ENCODE measurements at places on chromosomes 1 and 21. TPM values are rescaled to one million over a fixed set of nuclear protein-coding genes. Genes with fewer than 3 reads are reported as not detected.
A peak's percentile ranks its signal among the peaks of the same experiment; 100 is the strongest.

GRCh38 chr1:25577134-25577920 is 33.9 kb downstream of the LDLRAP1 start:
- no peak overlapping the region for H3K4me3 ChIP-seq
- no peak for DNase-seq
- peaks cover 16% of the 10 kb centered on the region for H3K4me1 ChIP-seq
- no peaks in the 10 kb centered on the region for H3K36me3 ChIP-seq

- DNase-seq, result no peak
- H3K27me3 ChIP-seq, result no peaks in the 10 kb centered on the region
Observed at GRCh38 chr1:222824641-222825040, 9.8 kb downstream of the DISP1 start.

The DYNLT4 gene
- total RNA-seq, result 0.31 TPM

The SLFNL1 gene
- total RNA-seq, result not detected

DNA sequence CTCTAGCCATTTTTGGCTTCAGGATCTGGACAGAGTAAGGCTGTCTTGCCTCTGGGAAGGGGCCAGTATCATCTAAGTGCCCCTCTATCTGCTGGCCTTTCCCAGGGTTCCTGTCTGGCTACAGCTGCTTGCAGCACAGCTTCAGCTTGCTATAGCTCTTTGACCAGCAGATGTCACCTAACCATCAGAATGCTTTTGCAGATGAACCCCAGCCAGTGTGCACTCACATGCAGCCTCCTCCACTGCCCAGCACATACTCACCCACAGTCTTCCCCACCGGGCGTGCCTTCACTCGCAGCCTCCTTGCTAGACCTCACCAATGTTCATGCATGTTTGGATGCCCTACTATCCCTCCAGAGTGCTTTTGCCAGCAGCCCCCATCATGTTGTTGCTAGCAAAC is 769.0 kb downstream of the BRINP3 start:
- no peaks in the 10 kb centered on the region for H3K27me3 ChIP-seq
- H3K4me3 ChIP-seq, result no peak overlapping the region
- no peak overlapping the region for H3K27ac ChIP-seq
- DNase-seq, result no peak

GRCh38 chr1:196302420-196302819 is 305.8 kb downstream of the KCNT2 start:
- no peak for DNase-seq
- H3K27ac ChIP-seq, result no peak overlapping the region
- H3K36me3 ChIP-seq, result no peaks in the 10 kb centered on the region
- no peaks in the 10 kb centered on the region for H3K4me1 ChIP-seq
- H3K27me3 ChIP-seq, result no peaks in the 10 kb centered on the region

DNA sequence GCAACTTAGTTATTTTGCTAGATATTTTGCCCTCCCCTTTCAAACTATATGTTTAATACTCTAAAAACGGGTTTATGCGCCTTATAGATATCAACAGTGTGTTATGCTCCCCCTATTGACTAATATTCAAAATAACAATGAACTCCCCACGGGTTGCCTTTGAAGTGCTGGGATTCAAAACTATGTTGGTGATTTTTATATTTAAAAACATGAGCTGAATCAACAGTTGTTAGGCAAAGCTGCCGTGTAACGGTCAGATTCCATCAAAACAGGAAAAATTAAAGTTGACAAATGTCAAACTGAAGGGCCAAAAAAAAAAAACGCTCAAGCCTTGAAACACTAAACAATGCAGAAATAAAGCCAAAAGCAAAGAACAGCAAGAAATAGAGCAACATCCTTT is 2.5 kb downstream of the TGFBR3 start:
- H3K27ac ChIP-seq, result no peak overlapping the region
- H3K4me1 ChIP-seq, result peaks cover 24% of the 10 kb centered on the region
- H3K4me3 ChIP-seq, result peak overlapping the region; percentile 28
- no peaks in the 10 kb centered on the region for H3K27me3 ChIP-seq

GRCh38 chr1:24288479-24288878 is 30.7 kb upstream of the GRHL3 start:
- H3K27ac ChIP-seq, result no peak overlapping the region
- H3K36me3 ChIP-seq, result no peaks in the 10 kb centered on the region
- DNase-seq, result no peak
- H3K27me3 ChIP-seq, result no peaks in the 10 kb centered on the region
- no peaks in the 10 kb centered on the region for H3K4me1 ChIP-seq

GRCh38 chr1:23472351-23473036 is 11.5 kb downstream of the ASAP3 start:
- no peaks in the 10 kb centered on the region for H3K4me1 ChIP-seq
- H3K36me3 ChIP-seq, result no peaks in the 10 kb centered on the region
- H3K4me3 ChIP-seq, result no peak overlapping the region
- no peak overlapping the region for H3K27ac ChIP-seq

DNA sequence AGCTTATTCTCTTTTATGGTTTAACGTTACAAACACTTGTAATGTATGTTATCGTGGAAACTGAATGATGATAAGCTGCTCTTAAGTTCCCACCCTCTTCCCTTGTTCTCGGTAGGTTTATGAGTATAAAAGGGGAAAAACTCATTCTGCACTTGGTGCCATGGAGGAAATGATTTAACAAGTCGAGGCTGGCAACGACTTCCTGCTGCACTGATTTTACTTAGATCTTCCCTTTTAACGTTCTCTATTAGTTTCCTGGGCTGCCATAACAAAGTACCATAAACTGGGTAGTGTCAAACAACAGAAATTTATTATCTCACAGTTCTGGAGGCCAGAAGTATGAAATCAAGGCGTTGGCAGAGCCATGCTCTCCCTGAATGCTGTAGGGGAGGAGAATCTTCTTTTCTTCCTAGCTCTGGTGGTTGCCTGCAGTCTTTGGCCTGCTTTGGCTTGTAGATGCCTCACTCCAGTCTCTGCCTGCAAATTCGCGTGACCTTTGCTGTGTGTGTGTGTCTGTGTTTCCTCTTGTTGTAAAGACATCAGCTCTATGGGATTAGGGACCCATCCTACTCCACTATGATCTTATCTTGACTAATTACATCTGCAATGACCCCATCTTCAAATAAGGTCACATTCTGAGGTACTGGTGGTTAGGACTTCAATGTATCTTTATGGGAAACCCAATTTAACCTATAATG is 26.3 kb downstream of the HUNK start:
- H3K4me3 ChIP-seq, result no peak overlapping the region
- peaks cover 6% of the 10 kb centered on the region for H3K4me1 ChIP-seq
- no peak for DNase-seq

- H3K36me3 ChIP-seq, result no peaks in the 10 kb centered on the region
- no peak overlapping the region for H3K27ac ChIP-seq
- no peak overlapping the region for H3K4me3 ChIP-seq
- no peaks in the 10 kb centered on the region for H3K4me1 ChIP-seq
Observed at GRCh38 chr1:159218649-159219636, 14.3 kb downstream of the ACKR1 start.

DNA sequence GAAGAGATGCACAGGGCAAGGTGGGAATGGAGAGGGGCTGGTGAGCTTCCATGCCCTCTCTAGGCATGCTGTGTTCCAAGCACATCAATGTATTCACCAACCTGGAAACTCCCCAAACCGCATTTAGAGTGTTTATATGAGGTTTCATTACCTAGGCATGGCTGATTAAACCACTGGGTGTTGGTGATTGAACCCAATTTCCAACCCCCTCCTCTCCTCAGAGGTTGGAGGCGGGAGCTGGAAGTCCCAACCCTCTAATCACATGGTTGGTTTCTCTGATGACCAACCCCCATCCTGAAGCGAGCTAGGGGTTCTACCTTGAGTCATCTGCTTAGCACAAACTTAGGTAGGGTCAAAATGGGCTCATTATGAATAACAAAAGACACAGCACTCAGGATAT is 3.0 kb upstream of the PPIE start:
- H3K4me1 ChIP-seq, result peaks cover 25% of the 10 kb centered on the region
- no peak overlapping the region for H3K4me3 ChIP-seq
- H3K27ac ChIP-seq, result no peak overlapping the region
- H3K36me3 ChIP-seq, result peaks cover 5% of the 10 kb centered on the region
- peaks cover 10% of the 10 kb centered on the region for H3K27me3 ChIP-seq

DNA sequence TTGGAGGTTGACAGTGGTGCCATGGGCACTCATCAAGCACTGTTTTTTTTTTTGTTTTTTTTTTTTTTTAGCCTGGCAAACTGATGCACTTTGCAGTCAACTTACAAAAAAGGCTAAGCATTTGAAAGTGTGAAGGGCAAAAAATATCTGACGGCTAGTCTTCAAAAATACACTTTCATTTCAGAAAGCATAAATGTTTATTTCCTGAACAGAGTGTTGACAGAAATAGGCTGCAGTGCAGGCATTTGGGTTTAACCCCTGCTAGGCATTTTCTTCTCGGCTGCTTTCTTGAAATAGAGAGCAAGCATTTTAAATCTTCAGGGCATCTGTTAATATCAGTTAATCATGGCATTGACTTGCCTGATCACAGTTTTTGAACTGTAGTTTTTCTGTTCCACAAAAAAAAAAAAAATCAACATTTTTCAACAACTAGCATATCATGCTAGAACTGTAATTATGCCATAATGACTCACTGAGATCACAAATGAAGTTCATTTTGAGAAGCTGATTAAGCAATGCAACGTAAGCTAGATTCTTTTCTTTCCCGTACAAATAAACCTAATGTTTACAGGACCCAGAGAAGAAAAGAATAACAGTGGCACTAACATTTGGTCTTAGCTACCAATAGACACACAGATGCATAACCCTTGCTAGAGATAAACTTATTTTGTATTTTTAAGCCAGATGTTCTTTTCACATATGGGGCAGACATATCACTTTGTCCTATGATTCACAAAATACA is 100.4 kb upstream of the USH2A start:
- H3K36me3 ChIP-seq, result no peaks in the 10 kb centered on the region
- DNase-seq, result no peak
- no peak overlapping the region for H3K4me3 ChIP-seq
- H3K27me3 ChIP-seq, result no peaks in the 10 kb centered on the region
- H3K4me1 ChIP-seq, result no peaks in the 10 kb centered on the region
- no peak overlapping the region for H3K27ac ChIP-seq

GRCh38 chr1:225593414-225593813 is 59.5 kb downstream of the ENAH start:
- no peak overlapping the region for H3K27ac ChIP-seq
- H3K4me1 ChIP-seq, result no peaks in the 10 kb centered on the region
- peaks cover 3% of the 10 kb centered on the region for H3K27me3 ChIP-seq

The OR2L2 gene
- not detected for total RNA-seq

GRCh38 chr1:68228851-68229250 is 3.5 kb downstream of the WLS start:
- no peaks in the 10 kb centered on the region for H3K4me1 ChIP-seq
- no peak overlapping the region for H3K27ac ChIP-seq
- DNase-seq, result no peak
- no peaks in the 10 kb centered on the region for H3K27me3 ChIP-seq

DNA sequence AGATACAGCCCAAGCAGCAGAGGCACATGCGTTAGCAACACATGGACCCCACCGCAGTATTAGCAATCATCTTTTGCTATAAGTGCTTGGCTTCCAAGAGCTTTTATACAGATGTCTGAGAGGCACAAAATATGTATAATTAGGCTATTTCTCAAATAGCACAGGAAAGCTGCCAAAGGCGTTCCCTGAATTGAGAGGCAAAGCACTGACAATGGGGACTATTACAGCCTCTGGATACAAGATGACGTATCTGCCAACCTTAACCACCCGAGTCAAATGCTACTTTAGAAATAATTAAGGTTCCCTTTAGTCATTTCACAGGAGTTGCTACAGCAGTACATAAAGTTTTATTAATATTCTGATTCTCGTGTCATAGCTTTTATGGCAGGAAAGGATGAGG is 6.4 kb downstream of the STMN1 start:
- no peak overlapping the region for H3K27ac ChIP-seq
- peaks cover 16% of the 10 kb centered on the region for H3K4me1 ChIP-seq
- no peak for DNase-seq
- no peak overlapping the region for H3K4me3 ChIP-seq

GRCh38 chr1:183498342-183498991 is 26.2 kb downstream of the SMG7 start:
- no peaks in the 10 kb centered on the region for H3K27me3 ChIP-seq
- no peak for DNase-seq
- H3K27ac ChIP-seq, result no peak overlapping the region
- no peak overlapping the region for H3K4me3 ChIP-seq

- peak overlapping the region; percentile 74 for H3K4me3 ChIP-seq
- peaks cover 5% of the 10 kb centered on the region for H3K4me1 ChIP-seq
- H3K27ac ChIP-seq, result peak overlapping the region; percentile 82
- no peaks in the 10 kb centered on the region for H3K27me3 ChIP-seq
- no peaks in the 10 kb centered on the region for H3K36me3 ChIP-seq
Observed at GRCh38 chr1:1157426-1157913, 16.2 kb upstream of the TTLL10 start.

The COL18A1 gene
- 2.2 TPM for total RNA-seq

GRCh38 chr1:183069562-183070216 is 46.5 kb downstream of the LAMC1 start:
- H3K27me3 ChIP-seq, result no peaks in the 10 kb centered on the region
- H3K4me3 ChIP-seq, result no peak overlapping the region
- no peak overlapping the region for H3K27ac ChIP-seq
- no peaks in the 10 kb centered on the region for H3K4me1 ChIP-seq
- no peak for DNase-seq

DNA sequence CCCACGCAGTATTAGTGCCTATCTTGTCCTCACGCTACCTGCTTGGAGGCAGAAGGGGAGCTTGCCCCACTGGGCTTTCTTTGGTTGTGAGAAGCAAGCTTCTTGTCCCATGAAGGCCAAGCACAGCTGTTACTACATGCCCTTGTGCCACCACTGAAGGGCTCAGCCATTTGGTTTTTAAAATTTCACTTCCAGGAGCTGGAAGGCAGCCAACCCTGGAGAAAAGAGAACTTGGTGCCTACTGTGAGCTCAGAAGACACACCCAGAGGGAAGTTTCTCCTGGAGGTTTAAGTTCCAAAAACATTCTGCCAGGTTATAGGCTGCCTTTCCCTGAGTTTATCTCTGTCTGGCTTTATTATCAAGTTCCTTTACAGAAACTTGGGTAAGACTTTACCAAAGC is 187.4 kb downstream of the SLC35F3 start:
- no peaks in the 10 kb centered on the region for H3K36me3 ChIP-seq
- no peak overlapping the region for H3K4me3 ChIP-seq
- no peak for DNase-seq
- H3K4me1 ChIP-seq, result no peaks in the 10 kb centered on the region
- no peak overlapping the region for H3K27ac ChIP-seq

- no peak for DNase-seq
- no peaks in the 10 kb centered on the region for H3K36me3 ChIP-seq
- H3K27ac ChIP-seq, result no peak overlapping the region
- no peaks in the 10 kb centered on the region for H3K27me3 ChIP-seq
- no peak overlapping the region for H3K4me3 ChIP-seq
Observed at GRCh38 chr1:81006502-81006901, 794.2 kb upstream of the ADGRL2 start.

The HCN3 gene
- 3.2 TPM for total RNA-seq

The DMBX1 gene
- total RNA-seq, result not detected

DNA sequence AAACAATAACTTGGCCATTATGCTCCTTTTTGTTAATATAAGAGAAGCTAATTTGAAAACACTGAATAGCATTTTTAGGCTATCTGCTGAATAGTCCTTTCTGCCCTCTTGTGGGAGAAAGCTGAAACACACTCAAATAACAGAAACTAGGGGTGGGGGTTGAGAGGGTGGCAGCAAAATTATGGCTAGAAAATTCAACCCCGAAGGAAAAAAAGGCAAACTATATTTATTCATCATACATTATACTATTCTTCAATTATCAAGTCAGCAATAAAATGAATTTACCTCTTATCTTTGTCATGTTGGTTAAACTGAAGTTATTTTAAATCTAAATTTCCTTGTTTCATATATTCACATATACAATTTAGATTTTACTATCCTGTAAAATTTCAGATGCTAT is 255.9 kb downstream of the FAF1 start:
- no peaks in the 10 kb centered on the region for H3K4me1 ChIP-seq
- DNase-seq, result no peak
- no peaks in the 10 kb centered on the region for H3K27me3 ChIP-seq
- no peaks in the 10 kb centered on the region for H3K36me3 ChIP-seq
- no peak overlapping the region for H3K4me3 ChIP-seq

Measured in CD8-positive, alpha-beta memory T cell (primary cell).